Muscle of arm (tissue), 14 donors: ENCODE measurements at places on chromosomes 12 and 14.

DNA sequence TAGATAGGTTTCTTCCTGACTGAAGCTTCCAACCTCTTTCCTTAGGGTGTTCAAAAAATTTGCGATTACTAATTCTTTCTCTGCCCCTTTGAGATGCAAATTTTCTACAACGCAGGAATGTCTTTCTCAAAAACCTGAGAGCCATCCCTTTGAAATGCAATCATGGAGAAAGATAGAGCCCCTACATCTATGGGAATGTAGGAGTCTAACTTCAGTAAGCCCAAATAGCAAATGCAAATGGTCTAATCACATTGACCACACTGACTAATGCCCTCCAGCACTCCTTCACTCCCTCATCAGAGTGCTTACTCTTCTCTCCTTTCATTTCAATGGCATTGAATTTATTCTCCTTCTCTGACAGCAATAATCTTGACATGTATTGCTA lies 107.1 kb downstream of the SLC6A15 start:
- DNase-seq, result no peak

DNA sequence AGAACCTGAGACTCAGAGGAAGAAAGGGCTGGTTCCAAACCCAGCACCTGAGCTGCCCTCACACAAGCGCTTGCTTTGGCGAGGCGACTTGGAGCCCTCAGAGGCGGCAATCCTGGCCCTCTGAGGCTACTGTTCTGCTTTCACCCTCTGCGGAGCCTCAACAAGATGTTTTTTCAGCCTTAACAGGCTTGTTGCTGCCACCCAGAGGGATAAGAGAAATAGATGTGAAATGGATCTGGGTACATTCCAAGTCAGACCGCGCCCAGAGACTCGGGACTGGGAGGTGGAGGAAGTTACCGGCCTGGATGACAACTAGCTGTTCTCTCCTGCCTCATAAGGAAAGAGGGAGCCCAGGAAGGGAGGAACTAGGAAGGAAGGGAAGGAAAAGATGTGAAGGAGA lies 89.6 kb downstream of the TTC7B start:
- DNase-seq, result peak; percentile 39

DNA sequence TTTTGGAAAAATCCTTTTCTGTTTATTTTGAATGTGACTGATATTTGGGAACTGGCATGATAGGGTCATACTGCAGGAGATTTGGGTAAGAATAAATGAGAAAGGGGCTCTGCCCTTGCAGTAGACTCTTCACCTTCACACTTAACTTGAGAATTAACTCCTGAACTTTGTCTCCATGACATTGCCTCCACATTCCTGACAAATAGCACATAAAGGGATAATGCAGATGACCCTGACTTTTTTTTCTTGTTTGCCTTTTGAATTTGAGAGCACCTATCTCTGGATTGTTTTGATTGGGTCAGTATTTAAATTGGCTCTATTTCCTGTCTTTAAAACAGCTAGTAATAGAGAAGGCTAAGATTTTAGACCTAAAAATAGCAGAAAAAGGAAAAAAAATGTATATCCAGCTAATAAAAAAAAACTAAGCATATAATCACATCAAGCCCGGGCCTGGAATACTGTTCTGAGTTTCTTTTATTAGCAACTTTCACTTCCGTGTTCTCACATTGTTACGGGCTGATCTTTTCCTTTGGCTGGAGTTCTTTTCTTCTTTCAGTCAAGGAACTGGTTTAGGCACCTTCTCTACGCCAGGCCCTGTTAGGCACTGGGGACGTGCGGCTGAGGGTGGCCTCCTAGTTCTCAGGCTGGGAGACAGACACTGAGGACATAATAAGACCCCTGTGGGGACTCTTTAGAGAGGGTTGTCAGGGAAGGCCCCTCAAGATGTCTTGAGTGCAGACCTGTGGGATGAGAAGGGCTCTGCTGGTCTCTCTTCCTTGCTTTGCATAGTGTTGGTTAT lies 53.1 kb upstream of the GNPNAT1 start:
- DNase-seq, result peak; percentile 37

DNA sequence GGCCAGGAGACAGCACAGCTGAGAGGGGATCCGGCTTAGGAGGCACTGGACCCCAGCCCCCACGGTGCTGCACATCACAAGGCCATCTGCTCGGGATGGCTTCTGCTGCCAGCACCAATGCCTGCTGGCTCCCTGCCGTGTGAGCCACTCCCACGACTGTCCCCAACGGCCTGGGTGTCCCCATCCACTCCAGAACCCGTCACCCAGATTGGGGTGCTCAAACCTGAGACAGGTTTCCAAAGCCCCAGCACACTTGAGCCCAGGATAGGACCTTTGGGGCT lies 102.4 kb downstream of the RFLNA start:
- no peak for DNase-seq

DNA sequence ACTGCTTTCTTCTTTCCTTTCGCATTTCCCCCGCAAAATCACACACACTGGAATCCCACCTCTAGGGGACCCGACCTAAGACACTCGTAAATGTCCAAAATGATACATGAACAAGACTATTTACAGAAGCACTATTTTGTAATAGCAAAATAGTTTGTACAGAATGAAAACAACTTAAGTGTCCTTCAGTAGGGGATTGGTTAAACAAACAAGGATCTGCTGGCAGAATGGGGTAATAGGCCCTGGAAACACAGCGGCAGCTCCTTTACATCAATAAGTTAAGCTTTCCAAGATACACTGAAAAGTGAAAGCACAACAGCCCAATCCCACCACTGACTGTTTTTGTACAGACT lies 48.8 kb downstream of the LTBP2 start:
- DNase-seq, result no peak

GRCh38 chr14:93987376-93987775 lies 9.7 kb upstream of the CCDC197 start:
- DNase-seq, result no peak

DNA sequence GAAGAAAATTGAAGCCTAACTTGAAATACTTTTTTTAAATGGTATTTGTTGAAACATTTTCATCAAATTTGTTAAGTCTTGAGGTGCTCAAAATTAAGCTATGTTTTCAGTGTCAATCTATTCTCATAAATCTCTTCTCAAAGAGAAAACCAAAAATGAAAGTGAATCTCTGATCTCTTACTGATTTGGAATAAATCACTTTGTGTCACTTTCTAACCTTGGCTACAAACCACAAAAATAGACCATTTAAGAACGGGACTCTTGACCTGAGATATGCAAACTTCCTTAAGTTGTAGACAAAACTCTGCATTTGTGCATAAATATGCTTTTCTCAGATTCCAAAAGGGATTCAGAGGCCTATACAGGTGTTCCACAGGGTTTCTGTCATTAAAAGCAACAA lies 192.9 kb downstream of the SEC23A start:
- no peak for DNase-seq

DNA sequence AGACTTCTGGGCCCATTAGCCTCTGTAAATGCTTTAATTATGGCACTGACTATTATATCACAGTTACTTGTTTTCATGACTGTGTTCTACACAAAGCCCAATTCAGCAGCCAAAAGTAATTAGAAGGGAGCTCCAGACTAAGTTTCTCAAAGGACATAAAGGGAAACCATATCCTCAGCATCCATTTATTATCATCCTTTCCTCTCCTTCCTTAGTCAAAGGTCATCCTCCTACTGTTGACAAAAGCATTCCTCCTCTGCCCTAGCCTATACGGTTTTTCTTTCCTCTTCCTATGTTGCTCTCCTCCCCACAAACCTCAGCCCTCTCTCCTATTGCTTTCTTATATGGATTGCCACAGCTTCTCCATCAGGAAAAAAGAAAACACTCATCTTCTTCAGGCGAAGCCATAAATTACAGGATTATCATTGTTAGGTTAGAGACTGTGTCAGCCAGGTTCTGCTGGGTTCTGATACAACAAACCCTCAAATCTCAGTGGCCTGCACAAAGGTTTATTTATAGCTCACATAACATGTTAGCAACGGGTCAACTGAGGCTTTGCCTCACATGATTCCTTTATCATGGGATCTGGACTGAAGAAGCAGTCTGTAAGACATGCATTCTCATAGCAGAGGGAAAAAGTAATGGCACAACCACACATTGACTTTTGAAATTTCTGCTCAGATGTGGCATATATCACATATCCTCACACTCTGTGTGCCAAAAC lies 207.2 kb downstream of the SLC5A8 start:
- no peak for DNase-seq

DNA sequence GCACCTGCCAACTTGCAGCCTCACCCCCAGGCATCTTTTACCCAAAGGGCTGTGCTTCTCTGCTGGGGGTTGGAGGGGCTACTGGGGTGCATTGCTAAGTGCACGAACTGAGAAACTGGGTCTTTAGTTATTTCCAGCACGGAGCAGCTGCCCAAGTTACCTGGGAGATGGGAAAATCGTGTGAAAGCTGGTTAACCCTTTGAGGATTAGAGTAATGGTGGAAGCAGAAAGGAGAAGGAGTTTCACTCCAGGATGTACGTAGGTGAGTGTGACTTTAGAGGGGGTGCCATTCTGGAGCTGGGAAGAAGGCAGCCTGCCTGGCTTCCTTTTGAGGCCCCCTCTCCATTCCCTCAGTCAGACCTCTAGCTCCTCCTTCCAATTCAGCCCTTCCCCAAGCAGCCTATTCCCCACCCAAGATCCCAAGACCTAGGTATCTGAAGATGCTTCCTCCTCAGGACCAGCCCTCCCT lies 1.0 kb upstream of the ADCY6 start:
- no peak for DNase-seq

- no peak for DNase-seq
Measured at GRCh38 chr12:131458931-131459772, 251.7 kb upstream of the SFSWAP start.

GRCh38 chr12:123748661-123749060 lies 13.4 kb upstream of the DNAH10 start:
- no peak for DNase-seq

GRCh38 chr14:30443368-30444007 lies 115.5 kb upstream of the G2E3 start:
- DNase-seq, result peak; percentile 75

GRCh38 chr14:102403028-102403427 lies 40.3 kb downstream of the TECPR2 start:
- DNase-seq, result no peak

- DNase-seq, result no peak
Measured at GRCh38 chr14:45145214-45145613, 9.5 kb downstream of the FANCM start.

GRCh38 chr14:30864934-30865333 lies 9.4 kb upstream of the COCH start:
- no peak for DNase-seq

DNA sequence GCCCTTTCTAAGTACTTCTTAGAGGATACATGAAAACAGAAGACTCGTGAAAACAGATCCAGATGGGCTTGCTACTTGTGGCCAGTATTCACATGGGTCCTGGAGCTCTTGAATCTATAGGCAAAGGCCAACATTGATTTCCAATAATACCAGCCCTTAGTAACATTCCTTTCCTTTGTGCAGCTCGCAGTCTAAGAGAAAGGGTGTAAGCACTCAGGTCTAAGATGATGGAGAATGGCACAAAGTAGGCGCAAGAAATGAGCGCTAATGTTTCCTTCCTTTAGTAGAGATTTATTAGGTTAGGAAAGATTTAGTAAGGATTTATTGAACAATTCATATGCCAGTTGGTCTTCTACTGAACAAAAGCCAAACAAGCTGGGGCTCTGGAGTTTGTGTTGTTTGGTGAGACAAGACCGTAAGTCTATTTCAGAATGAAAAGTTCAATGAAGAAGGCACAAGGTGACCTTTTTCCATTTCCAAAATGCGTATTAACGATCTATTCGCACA lies 525 bp downstream of the RNU6-8 start:
- peak; percentile 33 for DNase-seq

DNA sequence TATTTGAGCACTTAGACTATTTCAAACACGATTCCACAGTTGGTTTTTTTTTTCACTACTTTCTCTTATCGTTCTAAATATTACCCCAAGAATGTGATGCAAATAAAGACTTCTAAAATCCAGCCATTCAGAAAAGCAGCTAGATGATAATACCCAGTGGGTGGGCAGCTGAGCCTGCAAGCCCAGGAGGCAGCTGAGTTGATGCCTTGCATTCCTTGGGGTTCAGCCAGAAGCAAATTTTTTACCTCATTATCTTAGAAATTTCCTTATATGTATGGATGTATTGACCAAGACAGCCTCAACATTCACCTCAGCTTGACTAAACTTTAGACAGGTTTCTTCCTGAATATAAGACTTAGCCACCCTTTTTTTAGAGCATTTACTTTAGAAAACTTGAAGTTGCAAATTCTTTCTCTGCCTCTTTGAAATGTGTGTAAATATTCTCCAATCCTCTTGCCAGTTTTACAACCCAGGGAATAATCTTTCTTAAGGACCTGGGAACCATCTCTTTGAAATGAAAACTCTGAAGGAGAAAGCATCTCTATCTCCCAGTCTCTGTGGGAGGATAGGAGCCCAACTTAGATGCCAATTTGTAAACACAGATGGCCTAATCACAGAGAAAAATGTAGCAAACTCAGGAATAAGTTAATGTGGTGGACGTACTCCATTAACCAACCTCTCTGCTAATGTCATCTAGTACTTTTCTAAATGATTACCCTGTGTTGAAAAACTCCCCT lies 52.2 kb upstream of the ANP32D start:
- DNase-seq, result no peak
